ENCODE measurements at places on chromosomes 3 and 15.

DNA sequence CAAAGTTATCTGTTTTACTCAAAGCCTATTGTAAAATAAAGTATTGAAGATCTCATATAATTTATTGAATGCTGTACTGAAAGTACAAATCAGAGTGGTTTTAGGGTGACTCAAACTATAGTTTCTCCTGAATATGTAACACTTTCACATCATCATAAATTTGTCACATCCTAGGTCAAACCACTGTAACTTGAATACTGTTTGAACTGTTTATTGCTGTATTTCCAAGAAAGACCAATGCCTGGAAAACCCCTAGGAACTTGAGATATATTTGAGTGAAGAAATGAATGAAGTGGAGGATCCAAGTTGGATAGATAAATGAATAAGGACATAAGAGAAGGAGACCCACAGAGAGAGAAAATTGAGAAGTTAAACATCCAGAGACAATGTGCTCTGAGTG is 348.2 kb downstream of the GRM7 start:
- no peak for DNase-seq

- no peak for DNase-seq
These were observed 34.6 kb downstream of the PDCD10 start for GRCh38 chr3:167700046-167700445.

- DNase-seq = no peak
These were observed 252.4 kb upstream of the HES1 start for GRCh38 chr3:193883551-193883950.

GRCh38 chr15:81829918-81830317 is 215.9 kb downstream of the MEX3B start:
- no peak for DNase-seq

DNA sequence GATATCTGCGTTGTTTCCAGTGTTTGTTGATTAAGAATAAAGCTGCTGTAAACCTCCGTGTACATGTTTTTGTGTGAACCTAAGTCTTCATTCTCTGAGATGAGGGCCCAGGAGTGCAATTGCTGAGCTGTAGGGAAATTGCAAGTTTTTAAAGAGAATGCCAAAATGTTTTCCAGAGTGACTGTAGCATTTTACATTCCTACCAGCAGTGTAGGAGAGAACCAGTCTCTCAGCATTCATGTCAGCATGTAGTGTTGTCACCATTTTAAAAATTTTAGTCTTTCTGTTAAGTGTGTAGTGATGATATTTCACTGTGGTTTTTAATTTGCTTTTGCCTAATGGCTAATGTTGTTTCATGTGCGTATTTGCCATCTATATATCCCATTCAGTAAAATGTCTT is 3.4 kb upstream of the MGLL start:
- DNase-seq = no peak

DNA sequence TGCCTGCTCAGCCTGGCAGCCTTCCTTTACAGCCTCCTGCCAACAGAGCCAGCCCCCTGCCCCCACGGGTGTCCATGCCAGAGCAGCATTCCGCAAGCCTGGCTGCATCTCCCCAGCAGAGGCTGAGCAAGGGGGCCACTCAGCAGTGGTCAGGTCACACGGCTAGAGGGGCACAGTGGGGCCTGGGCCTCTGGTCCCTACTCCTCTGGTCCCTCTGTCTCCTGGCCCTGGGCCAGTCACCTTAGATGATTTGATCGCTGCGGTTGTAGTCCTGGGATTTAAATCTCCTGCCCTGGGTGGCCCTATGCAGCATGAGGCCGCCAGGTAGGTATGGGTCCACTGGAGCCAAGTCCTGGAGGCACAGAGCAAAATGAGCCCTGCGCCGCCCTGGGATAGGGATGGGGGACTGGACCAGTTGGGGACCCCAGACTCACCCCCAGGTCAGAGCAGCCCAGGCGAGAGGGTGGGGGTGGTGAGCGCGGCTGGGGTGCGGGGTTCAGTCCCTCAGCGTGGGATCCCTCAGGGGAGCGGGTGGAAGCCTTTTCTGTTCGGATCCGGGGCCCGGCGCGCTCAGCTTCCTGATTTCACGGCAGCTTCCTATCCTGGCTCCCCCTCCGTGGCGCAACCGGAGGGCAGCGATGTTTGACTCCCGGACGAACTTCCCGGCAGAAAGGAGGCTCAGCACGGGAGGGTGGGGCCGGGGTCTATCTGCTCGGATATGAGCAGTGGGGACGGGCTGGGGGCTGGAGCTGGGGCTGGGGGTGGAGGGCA is at the start of gene ZBTB47:
ZBTB47 (plus strand) TSS at position 138 of the 771 bp plus-strand sequence. CDS start 4,659 bp downstream, outside the sequence.
- DNase-seq = no peak

DNA sequence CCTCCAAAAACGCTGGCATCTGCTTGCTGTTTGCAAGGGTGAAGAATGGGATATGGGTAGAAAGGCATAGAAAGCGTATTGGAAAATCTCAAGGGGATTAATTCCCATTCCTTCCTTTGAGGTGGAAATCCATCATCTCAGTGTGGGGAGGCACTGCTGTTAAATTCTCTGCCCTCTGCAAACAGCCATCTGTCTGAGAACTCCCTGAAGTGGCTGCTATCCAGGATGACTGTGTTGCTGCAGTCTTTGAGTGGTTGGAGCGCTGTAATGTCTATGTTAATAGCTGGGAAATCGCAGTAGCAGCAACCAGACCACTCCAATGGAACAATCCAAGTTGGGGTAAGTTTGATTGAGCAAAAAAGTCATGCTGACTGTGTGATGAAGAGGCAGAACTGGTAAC is 625.9 kb downstream of the NLGN1 start:
- DNase-seq = no peak

- DNase-seq = no peak
These were observed 813.4 kb upstream of the EPHA6 start for GRCh38 chr3:96000966-96001365.

DNA sequence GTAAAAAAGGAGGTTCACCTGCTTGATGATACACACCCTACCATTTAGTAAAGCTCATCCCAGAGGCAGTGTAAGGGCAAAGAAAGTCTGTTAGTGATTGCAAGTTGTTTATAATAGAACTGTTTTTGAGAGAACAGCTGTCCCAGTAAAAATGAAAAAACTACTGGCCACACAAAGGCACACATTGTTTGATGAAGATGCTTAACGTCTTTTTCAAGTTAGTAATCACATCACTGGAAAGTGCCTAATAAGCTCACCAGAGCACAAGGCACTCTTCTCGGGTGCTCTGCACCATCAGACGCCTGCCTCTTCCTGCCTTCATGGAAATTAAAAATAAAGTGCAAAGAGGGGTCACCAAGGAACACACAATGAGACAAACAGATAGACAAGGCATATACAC is 186.9 kb downstream of the PDZRN3 start:
- no peak for DNase-seq

DNA sequence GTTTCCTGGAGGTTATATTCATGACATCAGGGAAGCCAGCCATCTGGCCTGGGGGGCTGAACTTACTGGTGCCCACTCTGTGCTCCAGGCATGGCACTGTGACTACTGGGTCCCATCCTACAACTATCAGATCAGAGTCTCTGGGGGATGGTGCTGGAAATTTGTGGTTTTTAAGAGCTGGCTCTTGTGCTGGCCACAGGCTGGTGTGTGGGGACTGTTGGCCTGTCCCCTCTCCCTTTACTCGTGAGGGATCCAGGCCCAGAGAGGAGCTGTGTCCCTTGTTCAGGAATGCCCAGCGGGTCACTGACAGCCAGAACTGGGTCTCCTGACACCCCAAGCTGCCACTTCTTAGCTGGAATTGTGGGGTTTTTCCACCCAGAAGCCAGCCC is 44.5 kb upstream of the SEC22A start:
- DNase-seq = no peak

GRCh38 chr15:96337365-96338023 is 7.0 kb downstream of the NR2F2 start:
- DNase-seq = no peak

- DNase-seq = no peak
These were observed 5.2 kb upstream of the GOLIM4 start for GRCh38 chr3:168100777-168101492.

- no peak for DNase-seq
These were observed 553.0 kb downstream of the NTRK3 start for GRCh38 chr15:87703327-87704111.

DNA sequence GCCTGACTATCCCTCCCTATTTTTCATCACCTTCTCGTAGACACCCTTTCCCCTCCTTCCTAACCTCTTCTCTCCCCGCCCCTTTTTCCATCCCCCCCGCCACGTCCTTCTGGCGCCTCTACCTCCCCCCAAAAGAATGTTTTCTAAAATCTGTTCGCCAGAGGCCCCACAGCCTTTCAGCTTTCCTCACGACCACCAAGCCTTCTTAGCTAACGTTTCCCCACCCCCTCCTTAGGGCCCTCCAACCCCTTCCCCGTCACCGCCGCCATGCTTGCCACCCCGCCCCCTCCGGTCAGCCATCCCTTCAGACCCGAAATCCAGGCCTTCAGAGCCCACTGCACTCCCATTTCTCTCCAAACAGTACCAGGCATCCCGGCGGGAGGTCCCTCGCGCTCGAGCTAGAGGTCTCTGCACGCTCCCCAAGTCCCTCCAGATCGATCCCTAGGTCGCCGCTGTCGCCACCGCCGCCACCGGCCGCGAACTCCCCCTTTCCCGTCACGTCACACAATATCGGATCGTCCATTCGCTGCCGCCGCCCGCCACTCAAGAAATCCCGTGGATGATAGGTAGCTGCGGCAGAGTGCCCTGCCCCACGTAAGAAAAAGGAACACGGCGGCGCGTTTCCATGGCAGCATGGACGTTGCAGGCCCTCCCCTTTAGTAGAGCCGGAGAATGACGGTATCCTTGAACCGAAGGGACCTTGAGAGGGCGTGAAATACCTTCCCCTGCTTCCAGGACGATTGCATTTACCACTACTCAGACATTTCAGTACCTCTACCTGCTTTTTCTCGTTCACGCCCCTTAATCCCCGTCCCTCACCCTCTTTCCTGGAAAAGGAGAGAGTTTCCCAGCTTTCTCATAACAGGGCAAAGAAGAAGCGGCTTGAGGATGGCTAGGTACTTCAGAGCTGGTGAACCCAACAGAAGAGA is at the start of gene TP53BP1:
TP53BP1 (minus strand) TSS at position 484 of the 929 bp plus-strand sequence; CDS start at position 371, 113 bp downstream.
- DNase-seq = peak; percentile 96

- no peak for DNase-seq
These were observed 33.6 kb downstream of the MYO5A start for GRCh38 chr15:52495125-52495524.

Measured in CD4-positive, CD25-positive, alpha-beta regulatory T cell (primary cell).